ENCODE measurements at places on chromosomes 2 and 18.

- DNase-seq = no peak
Measured at GRCh38 chr2:105062158-105062557, 24.3 kb downstream of the MRPS9 start.

GRCh38 chr2:187574969-187575750 lies 20.9 kb upstream of the TFPI start:
- no peak for DNase-seq

- no peak for DNase-seq
Measured at GRCh38 chr2:197705912-197706838, 1.0 kb downstream of the MARS2 start.

DNA sequence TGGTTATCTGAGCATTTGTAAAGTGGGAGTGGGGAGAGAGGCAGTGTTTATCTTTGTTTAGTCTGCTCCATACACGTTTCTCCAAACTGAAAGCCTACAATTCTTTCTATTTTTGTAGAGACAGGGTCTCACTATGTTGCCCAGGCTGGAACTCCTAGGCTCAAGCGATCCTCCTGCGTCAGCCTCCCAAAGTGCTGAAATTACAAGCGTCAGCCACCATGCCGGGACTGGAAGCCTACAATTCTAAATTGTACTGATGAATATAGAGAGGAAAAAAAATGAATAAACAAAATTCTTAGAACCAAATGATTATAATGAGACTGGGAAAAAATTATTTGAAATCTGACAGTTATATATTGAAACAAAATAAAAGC lies 1.4 kb upstream of the ZFAND2B start:
- no peak for DNase-seq

DNA sequence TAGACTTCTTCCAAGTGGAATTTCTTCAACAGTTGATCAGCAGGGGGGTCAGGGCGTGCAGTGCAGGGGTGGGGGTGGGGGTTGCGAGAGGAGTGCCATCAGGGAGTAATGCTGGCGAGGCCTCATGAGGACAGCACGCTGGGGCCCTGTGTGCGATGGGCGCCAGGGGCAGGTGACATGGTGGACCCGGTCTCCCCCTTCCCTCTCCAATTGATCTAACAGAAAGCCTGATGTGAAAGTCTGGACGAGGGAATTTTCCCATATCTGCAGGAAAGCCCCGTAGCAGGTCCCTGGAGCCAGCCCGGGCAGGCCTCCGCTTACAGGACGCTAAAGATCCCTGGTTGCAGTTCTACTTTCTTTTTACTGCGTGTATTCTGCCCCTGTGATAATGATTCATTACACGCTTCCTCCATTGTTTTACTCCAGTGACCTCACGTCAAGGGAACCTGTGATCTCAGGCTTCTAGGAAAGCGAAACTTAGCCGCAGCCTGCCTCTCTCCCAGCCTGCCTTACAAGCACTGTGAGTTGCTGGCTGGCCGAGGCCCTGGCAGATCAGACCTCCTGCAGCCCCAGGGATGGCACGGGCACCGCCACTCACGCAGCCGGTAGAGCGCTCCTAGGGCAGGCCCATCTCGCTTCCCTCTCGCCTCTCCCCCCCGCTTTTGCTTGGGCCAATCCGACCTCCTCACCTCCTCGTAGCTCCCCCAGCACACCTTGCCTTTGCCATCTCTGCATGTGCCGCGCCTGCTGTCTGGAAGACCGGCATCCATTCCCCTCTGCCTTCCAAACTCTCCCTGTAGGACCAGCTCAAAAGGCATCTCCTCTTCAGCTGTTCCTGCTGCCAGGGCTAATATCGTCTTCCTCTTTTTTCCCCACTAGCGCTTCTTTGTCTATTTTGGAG lies 19.2 kb downstream of the NEURL3 start:
- DNase-seq = no peak

- no peak for DNase-seq
Measured at GRCh38 chr2:240213226-240213475, 72.7 kb upstream of the OTOS start.

GRCh38 chr18:74155276-74155675 lies 7.0 kb downstream of the TIMM21 start:
- DNase-seq = no peak

GRCh38 chr2:72115110-72116080 lies 32.3 kb downstream of the CYP26B1 start:
- DNase-seq = no peak

DNA sequence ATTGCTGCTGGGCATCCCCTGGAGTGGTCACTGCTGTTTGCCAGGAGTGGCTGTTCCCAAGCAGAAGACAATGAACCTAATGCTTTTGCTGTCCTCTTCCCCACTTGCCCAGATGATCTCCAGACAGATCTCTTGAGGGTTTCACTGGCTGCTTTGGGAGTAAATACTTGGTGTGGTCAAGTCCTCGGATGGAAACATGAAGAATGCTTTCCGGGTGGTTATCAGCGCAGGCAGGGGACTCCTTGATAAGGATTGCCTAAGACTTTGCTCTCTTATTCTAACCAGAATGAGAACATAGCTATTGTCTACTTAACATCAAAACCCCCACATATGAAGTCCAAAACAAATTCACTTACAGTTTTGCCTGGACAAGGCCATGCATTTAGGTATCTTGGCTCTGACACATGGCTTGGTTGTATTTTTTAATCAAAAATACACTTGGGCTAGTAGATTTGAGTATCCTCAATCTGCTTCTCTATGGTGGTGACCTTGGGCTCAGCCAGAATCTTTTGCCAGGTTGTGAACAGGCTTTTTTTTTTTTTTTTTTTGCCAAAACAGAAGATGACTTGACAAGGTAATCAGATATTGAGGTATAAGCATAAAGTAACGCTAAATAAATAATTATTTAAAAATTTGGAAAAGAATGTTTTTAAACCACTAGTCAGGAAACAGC lies 34.8 kb upstream of the MYO3B start:
- no peak for DNase-seq

DNA sequence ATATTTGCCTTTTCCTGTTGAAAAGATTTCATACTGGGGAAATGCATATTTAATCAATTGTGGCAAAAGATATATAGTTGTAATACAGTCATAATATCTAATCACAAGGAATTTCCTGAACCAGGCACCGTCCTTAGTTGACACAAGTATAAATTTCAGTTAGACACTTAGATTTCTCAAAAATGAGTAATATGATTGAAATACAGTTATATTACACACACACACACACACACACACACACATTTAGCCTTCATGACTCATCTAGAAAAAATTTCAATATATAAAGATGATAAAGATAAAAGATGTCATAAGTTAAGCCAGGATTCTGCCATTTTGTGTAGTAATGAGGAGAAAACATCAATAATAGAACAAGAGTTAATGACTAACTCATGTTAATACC lies 258.4 kb upstream of the ZNF804A start:
- no peak for DNase-seq

GRCh38 chr18:38902796-38903195 lies 1337.2 kb upstream of the CELF4 start:
- DNase-seq = no peak

Measured in NCI-H2081 (cell line).